ENCODE measurements at places on chromosomes 5 and 9.

DNA sequence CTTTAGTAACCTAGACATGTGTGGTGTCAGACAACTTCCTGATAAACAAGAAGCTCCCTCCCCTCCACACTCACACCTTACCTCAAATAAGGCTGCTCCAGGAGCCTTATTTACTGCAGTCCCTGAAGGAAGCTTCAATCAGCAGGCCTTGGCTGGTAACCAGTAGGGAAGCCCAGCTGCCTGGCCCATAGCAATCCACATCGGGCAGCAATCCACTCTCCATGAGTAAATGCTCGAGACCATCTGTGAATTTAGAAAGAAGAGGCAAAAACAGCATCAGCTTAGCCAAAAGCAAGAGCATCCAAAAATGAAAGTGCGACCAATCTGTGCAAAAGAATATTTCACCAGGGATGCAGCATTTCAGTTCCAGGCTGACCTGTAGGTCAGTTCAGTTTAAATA is 213.3 kb upstream of the TUSC1 start:
- DNase-seq: no peak

GRCh38 chr9:116506685-116507084 is 180.4 kb upstream of the TRIM32 start:
- DNase-seq: no peak

DNA sequence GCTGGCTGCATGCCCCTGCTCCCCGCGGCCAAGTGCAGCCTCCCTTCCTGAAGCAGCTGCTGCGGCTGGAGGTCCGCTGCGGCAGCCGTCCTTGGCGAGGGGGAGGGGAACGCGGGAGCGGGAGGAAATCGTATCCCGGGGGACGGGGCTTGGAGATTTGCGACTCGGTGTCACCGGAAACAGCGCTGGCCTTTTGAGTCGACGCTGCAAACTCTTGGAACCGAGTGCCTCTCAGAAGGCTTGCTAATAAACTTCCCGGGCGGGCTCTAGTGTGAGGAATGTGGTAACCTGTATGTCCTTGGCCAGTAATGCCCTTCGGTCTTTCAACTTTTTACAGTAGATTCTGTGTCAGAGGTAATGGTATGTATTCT is 82.7 kb downstream of the PTPDC1 start:
- no peak for DNase-seq

- DNase-seq: peak; percentile 6
These were observed 14.3 kb upstream of the FREM1 start for GRCh38 chr9:14924230-14925219.

DNA sequence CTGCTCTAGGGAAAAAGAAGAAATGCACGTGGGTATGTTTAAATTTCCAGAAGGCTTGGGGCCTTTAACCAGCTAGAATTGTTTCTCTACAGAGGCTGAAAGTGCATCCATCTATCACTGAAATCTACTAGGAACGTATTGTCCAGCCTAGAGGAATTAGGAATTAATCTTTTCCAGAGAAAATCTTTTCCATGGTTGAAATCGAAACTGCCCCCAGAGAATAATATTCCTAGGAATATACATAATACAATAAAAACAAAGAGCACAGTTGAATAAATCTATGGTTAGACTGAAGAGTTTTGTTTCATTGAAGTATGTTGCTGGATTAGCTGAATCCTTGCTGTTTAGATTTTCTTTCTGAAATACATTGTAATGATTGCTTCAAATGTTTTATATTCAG is 378.5 kb downstream of the PLK2 start:
- DNase-seq: no peak

GRCh38 chr5:147176422-147176821 is 58.4 kb upstream of the STK32A start:
- no peak for DNase-seq

GRCh38 chr5:53929570-53929969 is 369.1 kb downstream of the NDUFS4 start:
- DNase-seq: no peak

DNA sequence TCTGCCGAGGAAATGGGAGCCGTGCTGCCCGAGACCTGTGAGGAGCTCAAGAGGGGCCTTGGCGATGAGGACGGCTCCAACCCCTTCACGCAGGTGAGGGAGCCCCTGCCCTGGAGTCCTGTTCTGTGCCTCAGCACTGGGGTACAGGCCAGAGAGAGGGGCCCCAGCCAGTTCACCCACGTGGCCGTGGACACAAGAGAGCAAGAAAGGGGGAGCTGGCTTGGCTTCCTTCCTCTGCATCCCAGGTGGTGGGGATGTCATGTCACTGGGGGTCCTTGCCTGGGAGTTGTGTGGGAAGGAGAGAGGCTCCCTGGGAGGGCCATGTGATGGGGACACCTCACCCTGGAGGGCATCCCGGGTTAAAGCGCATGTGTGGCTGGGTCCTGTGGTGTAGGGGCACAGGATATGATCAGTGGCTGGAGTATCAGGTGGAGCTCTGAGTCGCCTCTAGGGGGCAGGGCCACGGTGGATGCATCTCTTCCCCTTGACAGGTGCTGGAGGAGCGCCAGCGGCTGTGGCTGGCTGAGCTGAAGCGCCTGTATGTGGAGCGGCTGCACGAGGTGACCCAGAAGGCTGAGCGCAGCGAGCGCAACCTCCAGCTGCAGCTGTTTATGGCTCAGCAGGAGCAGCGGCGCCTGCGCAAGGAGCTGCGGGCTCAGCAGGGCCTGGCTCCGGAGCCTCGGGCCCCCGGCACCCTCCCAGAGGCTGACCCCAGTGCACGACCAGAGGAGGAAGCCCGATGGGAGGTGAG is 7.5 kb downstream of the N4BP3 start:
- peak; percentile 53 for DNase-seq

DNA sequence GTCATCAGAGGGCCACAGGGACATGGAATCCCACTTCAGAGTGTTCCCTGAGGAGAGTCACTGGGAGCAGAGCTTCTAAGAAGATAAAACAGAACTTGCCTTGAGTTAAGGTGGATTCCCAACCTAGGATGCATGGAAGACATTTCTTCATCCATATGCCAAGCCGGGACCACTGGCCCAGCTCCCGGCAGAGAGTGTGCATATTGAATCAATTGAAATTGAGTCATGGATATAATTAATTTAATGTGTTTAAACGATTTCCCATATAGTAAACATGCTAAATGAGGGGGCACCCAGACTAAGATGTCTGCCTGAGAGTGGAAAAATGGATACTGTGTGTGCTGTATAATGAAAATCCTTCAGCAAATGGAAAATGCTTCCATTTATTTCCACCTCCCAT is 194.4 kb upstream of the TBC1D2 start:
- no peak for DNase-seq

GRCh38 chr9:84781458-84781857 is 111.9 kb downstream of the NTRK2 start:
- no peak for DNase-seq

GRCh38 chr5:111254613-111255012 is 30.4 kb downstream of the CAMK4 start:
- no peak for DNase-seq

GRCh38 chr5:56094579-56095361 is 100.0 kb upstream of the IL6ST start:
- no peak for DNase-seq

- peak; percentile 94 for DNase-seq
These were observed at the start of gene DAB2 for GRCh38 chr5:39424736-39425637. TSS of gene DAB2 (minus strand) at chr5:39424980. CDS start at chr5:39394320, 30,660 bp downstream.

- DNase-seq: peak; percentile 90
These were observed 4.4 kb upstream of the SSBP2 start for GRCh38 chr5:81755320-81755719.

All from HCEC 1CT (cell line).